Ovary (tissue), 10 donors: ENCODE measurements at places on chromosomes 5 and 9. TPM values are rescaled to one million over a fixed set of nuclear protein-coding genes. Genes with fewer than 3 reads are reported as not detected.

DNA sequence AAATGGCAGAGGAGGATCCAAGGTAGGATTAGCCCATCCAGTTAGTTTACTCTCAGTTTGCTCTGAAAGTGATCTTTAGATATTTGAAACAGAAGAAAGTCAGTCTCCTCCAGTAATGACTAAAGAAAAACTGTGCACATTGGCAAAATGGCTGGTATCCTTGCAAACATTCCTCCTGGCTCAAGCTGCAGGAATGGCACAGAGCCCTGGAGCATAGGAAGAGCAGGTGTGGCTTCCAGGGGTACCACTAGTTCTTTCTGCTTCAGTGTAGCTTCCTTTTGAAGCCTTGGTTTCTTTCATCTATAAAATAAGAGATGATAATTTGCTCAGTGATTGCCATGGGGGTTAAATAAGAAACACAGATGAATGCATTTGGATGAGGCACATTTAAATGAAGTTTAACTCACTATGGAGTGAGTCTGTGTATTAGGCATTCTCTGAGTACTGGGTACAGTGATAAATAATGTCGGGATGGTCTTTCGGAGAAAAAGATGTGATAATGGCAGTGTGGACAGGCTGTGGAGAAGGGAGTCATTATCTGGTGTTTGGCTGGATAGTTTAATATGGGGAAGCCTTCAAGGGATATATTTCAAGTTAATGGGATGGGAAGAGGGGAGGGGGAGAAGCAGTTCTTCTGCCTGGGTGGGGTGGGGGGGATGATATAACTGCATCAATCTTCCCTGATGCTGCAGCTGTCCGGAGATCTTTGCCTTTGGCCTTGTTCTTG lies 217.3 kb upstream of the KLF4 start:
- DNase-seq = no peak

DNA sequence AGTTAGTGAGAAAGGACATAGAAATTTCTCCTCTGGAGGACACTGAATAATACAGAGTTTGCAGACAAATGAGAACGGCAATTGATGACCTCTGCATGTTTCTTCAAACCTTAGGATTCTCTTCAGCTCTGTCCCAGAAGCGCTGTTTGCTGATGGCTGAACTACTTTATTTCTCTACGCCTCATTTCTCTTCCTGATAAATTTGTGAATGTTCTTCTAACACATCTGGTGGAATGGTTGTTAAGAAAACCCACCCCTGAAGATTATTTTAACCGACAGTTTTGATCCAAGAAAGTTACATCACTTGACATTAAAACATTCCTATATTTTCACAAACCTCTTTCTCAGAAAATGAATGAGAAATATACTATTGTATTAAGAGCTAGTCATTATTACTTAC lies 1150.6 kb downstream of the DTWD2 start:
- DNase-seq = no peak

DNA sequence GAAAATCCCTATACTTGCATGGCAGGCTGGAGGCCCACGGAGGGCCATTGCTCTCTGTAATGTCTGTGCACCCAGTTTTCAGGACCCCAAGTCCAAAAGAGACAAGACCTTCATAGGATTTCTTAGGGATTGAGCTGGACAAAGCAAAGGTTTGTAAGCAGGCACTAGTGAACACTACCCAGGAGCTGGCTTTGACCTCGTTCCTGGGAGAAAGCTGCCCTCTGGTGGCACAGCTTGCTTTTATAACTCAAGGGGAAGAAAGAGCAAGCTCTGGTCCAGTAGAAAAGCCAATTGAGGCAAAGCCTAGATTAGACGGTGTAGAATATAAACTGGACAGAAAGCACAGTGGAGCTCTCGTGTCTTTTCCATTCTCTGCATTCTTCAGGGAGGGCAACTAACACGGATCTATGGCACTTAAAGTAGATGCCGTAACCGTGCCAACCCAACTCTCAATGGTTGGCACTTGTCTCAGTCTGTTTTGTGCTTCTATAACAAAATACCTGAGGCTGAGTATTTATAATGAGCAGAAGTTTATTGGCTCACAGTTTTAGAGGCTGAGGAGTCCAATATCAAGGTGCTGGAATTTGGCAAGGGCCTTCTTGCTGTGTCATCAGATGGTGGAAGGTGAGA lies 7.9 kb downstream of the GABRP start:
- no peak for DNase-seq

GRCh38 chr5:140764177-140764973 lies 21.6 kb upstream of the PCDHA1 start:
- DNase-seq = no peak

DNA sequence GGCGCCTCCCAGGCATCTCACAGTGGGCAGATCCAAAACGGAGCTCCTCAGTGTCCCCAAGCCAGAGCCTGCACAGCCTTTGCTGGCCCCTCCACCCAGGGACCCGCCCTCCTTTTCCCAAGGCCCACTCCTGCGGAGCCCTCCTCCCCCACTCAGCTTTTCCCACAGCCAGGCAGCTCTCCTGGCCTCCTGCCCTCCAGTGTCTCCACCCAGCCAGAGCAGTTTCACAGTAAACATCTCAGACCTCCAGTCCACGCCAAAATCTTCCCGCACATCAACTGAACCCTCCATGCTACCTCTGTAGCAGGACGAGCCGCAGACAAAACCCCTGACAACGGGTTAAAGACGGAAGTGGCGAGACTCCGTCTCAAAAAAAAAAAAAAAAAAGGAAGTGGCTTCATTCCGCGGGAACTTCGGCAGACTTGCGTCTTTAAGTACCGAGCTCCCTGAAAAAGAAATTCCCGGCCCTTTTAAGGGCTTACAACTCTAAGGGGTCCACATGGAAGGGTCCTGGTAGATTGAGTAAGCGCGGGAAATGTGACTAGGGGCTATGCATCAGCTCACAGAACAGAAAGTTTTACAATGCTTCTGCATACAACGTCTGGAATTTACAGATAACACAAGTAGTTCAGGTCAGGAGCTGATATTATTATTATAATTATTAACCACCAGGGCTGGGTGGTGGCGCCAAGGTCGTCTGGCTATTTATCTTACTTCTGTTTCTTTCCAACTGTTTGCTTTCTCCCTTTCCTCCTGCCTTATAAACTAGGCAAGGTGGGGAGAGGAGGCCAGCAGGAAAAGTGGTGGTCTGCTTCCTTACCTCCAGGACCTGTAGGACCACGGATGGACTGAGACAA lies 11.4 kb upstream of the GRIN1 start:
- DNase-seq = no peak

DNA sequence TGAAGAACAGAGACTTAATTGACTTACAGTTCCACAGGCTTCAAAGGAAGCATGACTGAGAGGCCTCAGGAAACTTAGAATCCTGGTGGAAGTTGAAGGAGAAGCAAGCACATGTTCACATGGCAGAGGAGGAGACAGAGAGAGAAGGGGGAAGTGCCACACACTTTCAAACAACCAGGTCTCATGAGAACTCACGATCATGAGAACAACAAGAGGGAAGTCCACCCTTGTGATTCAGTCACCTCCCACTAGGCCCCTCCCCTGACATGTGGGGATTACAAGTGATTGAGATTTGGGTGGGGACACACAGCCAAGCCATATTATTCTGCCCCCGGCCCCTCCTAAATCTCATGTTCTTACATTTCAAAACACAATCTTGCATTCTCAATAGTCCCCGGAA lies 19.5 kb downstream of the NR3C1 start:
- DNase-seq = no peak

The PCDHB11 gene
- 9.2 TPM for total RNA-seq

The MEIKIN gene
- total RNA-seq = not detected

GRCh38 chr5:150224483-150225027 lies 34.7 kb downstream of the SLC6A7 start:
- DNase-seq = no peak

DNA sequence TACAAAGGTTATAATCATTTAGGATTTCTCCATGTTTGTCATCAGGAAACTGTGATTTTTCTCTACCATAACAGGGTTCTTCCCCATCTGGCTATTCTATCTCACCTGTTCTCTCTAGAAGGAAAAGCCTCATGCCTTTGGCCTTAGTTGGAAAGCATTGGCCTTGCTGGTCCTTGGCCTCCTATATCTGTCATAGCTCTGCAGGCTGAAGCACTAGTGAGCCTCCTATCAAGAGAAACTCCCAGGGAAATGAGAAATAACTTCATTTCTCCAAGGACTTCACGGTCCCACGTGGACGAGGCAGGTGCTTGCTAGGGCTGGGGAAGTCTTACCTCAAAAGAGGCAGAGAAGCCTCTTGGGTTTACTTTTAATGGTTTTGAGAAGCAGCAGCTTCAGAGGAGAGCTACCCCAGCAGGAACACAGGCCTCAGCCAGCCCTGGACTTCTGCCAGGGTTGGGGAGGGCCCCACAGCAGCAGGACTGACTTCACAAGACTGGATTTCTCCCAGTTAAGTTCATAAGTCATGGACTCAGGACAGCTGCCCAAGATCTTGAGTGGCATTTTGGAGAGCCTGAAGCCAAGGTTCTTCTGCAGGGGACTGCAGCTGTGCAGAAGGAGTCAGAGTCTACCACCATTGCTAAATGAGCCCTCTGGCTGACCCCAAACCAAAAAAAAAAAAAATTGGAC lies 15.8 kb upstream of the PSAT1 start:
- peak; percentile 91 for DNase-seq

- peak; percentile 56 for DNase-seq
These were observed 18.8 kb downstream of the GLE1 start for GRCh38 chr9:128523199-128523925.

DNA sequence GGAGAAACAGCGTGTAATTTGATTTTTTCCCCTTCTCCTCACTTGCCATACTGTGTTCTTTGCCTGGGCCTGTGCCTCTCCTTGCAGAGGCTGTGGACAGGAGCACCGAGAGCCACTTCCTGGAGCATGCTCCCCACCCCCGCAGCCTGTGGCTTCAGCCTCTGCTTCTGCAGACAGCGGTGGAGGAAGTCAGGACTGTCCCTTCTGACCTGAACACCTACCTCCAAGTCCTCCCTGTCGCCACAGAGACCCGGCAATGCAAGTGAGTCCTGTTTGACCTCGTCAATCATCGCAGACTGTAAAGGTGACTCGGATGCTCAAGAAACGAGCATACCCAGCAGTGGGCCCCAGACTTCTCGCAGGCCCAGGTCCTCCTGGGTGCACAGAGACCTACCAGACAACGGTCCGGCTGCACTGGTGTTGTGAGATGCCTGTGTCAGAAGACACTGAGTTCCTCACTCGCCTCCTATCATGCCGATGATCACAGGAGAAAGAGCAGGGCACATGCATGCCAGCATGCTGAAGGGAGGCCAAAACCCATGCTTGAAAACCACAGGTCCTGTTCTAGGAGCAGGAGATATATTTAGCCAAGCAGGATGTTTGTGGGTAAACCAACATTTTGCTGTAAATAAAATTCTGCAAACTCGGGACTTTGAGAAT lies 198.8 kb downstream of the AUH start:
- no peak for DNase-seq

DNA sequence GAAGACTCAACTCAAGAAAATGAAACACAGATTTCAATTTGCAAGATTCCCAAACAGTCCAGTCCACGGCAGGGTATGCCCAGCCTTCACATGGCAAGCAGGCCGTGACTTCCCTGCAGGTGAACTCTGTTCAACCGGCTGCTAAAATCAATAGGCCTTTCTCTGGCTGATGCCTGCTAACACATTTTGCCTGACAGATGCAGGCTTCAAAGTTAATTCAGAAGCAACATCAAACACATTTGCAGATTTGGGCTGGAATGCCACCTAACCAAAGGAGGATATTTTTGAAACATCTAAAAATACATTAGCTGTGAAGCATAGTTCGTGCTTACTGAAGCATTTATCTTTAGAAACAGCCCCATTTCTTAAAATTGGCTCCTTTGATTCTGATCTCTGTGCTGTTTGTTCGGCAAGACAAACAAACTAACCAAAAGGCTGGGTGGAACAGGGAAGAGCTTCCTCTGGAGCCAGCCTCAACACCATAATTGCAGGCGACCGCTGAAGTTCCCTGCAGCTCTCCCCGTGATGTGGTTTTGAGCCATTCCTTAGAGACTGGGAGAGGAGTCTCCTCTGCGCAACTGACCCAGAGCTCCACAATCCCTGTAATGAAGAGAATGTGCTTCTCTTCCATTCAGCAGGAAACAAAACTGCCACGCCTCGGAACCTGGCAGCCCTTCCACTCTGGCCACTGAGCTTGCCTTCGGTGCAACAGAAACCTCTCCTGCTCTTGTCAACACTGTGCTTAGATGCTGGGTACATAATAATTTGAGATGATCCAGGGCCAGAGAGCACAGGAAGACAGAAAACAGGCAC lies 126.5 kb downstream of the MYO10 start:
- DNase-seq = peak; percentile 54

- DNase-seq = no peak
These were observed 3.4 kb upstream of the HEMGN start for GRCh38 chr9:97941323-97941722.

The CENPH gene
- 6.4 TPM for total RNA-seq

DNA sequence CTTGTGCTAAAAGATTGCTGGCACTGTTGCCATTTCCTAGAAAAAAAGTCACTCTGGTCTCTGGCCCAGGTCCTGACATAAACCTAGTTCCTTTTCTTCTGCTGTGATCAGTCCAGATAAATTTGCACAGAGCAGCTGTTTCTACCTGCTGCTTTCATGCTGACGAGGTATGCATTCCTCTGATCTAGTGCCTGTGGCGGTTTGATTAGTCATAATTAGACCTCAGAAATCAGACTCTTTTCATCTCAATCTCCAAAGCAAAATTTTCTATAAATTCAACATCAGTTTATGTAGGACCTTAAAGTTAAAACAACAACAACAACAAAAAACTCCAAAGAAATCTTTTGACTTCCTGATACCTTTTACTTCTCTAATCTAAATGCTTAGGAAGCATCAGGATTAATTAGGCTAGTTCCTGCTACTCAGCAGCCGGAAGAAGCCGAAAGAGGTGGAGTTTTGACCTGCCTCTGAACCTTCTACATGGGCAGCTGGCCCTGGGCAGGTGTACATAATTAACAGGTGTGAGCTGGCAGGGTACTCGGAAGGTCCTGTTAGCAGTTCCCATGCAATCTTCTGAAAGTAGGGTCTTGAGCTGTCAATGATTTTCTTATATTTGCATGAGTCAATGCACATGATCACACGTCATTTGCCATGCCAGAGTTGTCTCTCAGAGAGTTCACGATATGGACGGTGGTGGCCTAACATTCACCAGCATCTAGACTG lies 83.3 kb upstream of the CCDC112 start:
- no peak for DNase-seq

The AQP7 gene
- total RNA-seq = 1.1 TPM

The RANBP17 gene
- total RNA-seq = 16.1 TPM

The SPATA31D3 gene
- total RNA-seq = not detected

The IL9 gene
- not detected for total RNA-seq

- DNase-seq = no peak
These were observed 546.5 kb downstream of the ZNF608 start for GRCh38 chr5:124199893-124200292.

The SNX24 gene
- total RNA-seq = 8.7 TPM
